Cardiac septum (tissue), 1 donor: ENCODE measurements at places on chromosomes 4 and X.

GRCh38 chr4:38315286-38315685 is 348.7 kb upstream of the KLF3 start:
- DNase-seq: no peak

DNA sequence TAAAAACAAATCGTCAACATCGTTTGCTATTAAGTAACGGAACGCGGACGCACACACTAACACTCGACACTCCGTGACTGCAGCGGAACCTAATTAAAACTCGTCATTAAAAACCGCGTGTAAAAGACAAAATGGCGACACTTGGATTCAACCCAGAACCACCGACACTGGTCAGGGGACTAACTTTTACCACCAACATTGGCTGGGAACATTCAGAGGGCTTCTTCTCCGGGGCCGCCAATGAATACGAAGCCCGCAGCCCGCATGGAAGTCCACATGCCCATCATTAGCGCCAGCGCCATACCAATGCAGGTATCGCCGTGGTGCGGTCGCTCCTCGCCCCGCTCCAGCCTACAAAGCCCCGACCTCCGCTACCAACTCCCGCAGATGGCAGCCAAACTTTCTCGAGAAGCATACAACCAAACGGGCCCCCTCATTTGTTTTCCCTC is 498 bp downstream of the RBMX start:
- no peak for DNase-seq

DNA sequence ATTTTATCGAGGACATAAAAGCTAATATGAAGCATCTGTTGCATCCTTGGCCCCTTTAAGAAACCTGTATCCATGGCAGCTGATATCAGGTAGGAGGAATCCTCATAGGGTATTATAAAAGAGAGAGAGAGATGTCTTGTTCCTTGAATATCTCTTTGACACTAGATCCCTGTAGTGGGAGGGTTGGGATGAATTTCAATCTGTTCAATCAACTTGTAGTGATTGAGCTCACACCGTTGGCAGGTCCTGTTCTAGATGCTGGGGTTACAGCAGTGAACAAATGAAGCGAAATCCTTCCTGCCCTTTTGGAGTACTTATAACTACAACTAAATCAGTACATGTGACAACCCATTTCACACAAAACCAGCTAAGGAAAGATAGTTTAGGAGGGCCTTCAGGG is 35.3 kb upstream of the GATB start:
- no peak for DNase-seq

- DNase-seq: no peak
Measured at GRCh38 chrX:72123471-72124185, 8.1 kb downstream of the RTL5 start.

GRCh38 chr4:77804471-77804870 is 14.7 kb downstream of the CNOT6L start:
- DNase-seq: no peak

- DNase-seq: no peak
Measured at GRCh38 chr4:102598086-102598761, 97.1 kb downstream of the NFKB1 start.
